ENCODE measurements at places on chromosomes 4 and X.
A peak's percentile ranks its signal among the peaks of the same experiment; 100 is the strongest.

DNA sequence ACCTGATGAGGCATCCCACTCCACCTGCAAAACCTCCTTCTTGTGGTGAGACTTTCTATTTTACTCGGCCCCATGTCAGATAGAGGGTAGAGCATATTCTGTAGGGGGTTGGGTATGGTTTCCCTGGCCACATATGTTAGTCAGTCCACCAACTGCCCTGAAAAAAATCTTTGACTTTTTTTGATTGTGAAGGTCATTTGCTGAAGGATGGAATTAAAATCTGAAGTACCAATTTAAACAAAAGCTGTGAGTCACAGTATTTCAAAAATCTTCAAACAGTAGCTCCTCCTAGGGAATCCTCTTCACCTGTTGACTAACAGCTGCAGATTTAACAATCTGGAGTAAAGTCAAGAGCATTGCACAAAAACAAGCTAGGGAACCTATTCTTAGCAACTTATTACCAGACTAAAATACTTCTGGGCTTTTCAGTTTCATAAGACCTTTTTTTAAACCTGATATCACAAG, 8.0 kb upstream of the CCDC110 start:
- no peak for DNase-seq

GRCh38 chrX:22135994-22136684, 104.0 kb downstream of the PHEX start:
- DNase-seq, result no peak

DNA sequence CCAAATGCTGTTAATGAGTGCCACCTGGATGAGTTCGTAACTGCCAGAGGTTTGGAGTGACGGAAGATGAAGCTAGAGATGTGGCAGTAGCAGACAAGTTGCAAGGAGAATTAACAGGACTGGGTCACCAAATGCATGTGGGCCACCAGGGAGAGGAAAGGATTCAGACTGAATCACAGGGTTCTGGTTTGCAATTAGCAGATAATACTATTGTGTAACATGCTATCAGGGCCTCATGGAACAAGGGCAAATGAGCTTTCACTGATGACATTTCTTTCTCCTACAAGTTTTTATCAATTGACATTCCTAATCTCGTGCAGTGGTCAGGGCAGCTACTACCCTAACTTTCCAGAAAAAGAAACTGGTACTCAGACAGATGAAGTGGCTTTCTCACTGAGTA, 21.4 kb downstream of the GAB3 start:
- no peak for DNase-seq

DNA sequence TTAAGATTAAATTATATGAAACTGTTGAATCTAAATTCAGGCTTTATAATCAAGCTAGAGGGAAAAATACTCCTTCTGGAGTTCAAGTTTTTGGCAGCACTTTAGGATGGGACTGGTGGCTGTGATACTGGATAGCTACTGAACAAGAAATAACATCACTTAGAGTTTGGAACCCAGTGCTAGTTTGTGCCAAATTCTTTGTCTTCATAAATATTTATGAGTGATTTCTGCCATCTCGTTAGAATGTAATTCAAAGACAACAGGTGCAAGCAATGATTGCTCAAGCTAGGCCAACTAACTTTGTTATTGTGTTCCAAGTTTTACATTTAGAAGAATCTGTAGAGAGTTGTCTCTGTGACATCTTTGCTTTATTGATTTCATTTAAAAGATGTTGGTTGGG, 417.9 kb downstream of the FAT4 start:
- no peak for DNase-seq

- no peak for DNase-seq
Measured at GRCh38 chrX:10851809-10852208, 231.4 kb upstream of the MID1 start.

DNA sequence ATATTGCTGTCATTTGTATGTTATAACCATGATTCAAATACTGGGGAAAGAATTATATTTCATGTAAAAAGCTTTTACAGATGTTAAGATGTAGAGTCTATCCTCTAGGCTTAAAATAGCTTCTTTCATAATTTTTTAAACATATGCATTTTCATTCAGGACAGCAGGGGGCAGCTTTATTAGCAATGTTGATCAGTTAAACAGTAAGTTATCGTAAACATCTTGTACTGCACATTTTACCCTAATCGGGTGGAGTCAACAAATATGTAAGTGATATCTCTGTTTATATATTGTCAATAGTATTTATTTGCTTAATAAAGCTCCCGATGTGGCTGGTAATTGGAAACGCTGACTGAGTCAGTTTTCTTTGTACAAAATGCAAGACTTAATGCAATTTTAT, 142.5 kb upstream of the MED14 start:
- no peak for DNase-seq

- DNase-seq, result no peak
Measured at GRCh38 chrX:78024349-78025059, 55.1 kb upstream of the PGAM4 start.

- DNase-seq, result no peak
Measured at GRCh38 chr4:7842384-7843279, 97.0 kb downstream of the AFAP1 start.

- no peak for DNase-seq
Measured at GRCh38 chr4:15238720-15239119, 189.1 kb upstream of the C1QTNF7 start.

DNA sequence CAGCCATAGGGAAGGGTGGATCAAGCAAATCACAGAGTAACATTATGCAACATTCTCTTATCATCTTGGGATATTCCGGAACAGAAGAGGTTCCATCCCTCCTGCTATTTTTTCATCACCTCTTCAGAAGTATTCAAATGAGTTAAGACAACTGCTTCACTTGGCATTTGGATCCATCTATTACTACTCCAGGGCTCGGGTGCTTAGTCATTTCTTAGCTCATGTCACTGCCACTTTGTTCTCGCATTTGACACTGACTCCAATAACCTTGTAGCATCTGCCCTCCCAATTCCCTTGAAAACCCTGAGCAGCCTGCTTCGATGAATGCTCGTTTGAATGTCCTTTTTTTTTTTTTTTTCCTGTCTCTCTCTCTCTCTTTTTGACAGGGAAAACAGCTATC, 114.9 kb downstream of the PPARGC1A start:
- DNase-seq, result no peak

- no peak for DNase-seq
Measured at GRCh38 chr4:28386776-28387175, 1526.1 kb downstream of the STIM2 start.

DNA sequence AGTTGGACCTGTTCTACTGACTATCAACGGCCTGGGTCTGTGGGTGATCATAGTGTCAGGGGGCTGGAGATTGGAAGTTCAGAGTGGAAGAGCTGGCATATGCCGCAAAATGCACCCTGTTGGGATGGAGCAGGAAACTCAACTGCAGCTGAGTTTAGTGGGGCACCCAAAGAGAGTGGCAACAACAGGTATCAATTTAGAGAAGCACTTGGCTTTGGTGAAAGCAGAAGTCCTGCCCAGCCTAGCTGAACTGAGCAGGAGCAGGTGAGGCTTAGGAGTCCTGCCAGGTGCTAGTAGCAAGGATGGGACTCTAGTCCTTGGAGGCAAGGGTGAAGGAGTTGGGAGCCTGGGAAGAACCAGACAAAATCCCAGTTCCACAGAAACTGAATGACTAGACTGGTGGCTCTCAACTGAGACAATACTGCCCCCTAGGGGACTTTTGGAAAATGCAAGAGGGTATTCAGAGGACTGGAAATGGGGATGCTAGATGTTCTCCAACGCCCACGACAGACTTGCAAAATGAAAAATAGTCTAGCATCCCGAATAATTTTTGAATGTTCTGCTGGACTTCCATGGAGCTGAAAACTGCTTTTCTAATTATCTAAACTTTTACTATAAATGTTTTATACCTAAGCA, 49.4 kb downstream of the RTL9 start:
- peak; percentile 1 for DNase-seq

GRCh38 chrX:74009041-74009440, 294.9 kb upstream of the ZCCHC13 start:
- no peak for DNase-seq

GRCh38 chr4:67371615-67372014, 173.7 kb downstream of the CENPC start:
- DNase-seq, result no peak

- no peak for DNase-seq
Measured at GRCh38 chr4:54395013-54395527, 166.0 kb downstream of the PDGFRA start.

GRCh38 chr4:104010722-104011121, 290.9 kb upstream of the TACR3 start:
- DNase-seq, result no peak

GRCh38 chr4:184785813-184786212, 40.0 kb downstream of the ACSL1 start:
- DNase-seq, result no peak

GRCh38 chr4:37422102-37422501, 177.6 kb downstream of the NWD2 start:
- no peak for DNase-seq

DNA sequence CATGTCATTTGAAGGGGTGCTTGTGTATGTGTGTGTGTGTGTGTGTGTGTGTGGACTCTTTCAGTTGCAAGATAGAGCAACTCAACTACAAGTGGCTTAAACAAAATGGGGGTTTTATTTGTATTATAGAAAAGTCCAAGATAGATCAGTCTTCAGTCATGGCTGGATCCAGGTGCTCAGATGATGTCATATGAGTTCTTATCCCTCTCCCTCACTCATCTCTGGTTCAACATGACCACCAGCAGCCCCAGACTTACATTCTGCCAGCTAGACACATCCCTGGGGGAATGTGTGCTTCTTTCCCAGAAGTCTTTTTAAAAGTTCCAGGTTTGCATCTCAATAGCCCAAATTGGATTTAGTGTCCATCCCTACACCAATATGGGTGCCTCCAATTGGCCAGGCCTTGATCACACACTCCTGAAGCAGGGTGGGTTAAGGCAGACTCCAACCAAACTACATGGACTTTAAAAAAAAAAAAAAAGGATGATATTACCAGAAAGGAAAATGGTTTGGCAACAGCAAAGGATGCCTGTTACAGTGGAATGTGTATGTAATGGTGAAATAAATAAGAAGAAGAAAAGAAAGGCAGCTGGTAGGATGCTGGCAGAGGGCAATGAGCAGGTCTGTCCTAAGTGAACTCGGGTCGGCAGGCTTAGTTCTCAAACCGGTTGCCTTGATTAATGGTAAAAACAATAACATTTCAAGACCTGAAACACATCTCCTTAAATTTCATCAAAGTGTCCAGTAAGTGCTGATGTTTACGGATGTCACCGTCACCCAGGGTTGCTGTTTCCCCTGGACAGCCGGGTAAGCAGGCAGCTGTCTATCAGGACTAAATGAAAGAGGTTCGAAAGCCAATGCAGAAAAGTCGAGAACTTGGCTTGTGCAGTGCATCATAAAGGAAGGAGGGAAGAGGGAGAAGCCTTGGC, 107.7 kb downstream of the SMIM20 start:
- no peak for DNase-seq

DNA sequence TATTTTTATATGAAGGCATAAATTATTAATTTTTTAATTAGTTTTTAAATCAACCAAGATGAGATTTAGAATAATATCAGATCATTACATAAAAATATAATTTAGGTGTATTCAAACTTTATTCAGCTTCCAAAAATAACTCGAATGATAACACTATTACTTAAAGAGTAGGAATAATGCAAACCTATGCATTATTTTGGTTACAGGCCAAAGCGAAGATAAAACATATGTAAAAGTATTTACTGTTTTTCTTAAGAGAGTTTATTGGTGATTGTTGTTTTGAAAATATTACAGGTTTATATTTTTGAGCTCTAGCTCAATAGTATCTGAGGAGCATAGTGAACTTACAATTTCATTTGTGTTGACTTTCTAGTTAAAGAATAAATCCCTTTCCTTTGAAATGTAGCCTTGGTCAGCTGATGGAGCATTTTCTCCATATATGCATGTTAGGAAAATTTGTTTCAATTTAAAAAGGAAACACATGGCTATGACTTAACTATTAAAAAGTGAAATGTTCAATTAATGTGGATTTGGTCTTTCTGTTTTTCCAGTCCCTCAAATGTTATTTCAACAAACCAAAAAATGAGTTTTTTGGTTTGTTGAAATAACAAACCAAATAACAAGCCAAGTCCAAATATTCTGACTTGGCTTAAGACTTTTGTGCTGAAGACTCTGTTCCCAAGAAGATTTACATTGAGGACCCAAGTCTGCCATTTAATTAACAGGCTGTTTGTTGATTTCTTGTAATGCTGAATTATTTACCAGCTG, 346.9 kb downstream of the ARHGAP24 start:
- DNase-seq, result no peak

GRCh38 chr4:157838366-157838765, 334.5 kb downstream of the GASK1B start:
- no peak for DNase-seq

DNA sequence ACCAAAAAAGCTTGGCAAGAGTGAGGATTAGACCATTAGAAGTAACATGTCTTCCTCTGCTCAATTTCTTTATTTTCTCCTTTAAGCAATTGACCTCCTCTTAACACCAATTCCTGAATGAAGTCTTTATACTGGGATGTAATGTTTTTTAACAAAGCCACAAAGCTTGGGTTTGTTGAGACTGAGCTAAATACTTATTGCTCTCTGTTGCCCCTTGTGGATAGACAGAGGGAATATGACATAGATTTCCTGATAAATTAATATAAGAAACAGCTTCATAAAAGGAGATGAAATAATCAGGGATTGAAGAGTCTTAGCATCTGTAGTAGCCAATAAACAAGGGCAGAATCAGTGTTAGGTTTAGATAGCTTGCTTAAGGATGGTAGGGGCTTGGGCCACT, 57.6 kb downstream of the CCDC160 start:
- no peak for DNase-seq

- DNase-seq, result no peak
Measured at GRCh38 chr4:186724864-186725468, 1.3 kb upstream of the FAT1 start.

DNA sequence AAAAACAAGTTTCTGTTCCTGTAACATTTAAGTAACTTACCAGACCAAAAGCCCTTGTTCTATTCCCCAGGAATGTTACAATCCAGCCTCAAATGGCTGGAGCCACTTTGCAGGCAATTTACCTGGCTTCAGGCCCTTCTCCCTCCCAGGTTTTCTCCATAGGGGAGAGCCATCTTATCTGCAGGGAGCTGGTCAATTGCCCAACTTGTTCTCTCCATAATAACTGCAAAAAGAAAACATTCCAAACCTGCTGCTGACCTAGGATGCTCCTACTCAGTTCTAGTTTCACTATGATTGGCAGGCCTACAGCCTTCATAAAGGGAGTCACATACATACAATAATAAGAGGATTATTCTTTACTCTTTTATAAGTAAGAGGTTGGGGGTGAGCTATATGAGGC, 670.7 kb downstream of the PCDH7 start:
- DNase-seq, result no peak

DNA sequence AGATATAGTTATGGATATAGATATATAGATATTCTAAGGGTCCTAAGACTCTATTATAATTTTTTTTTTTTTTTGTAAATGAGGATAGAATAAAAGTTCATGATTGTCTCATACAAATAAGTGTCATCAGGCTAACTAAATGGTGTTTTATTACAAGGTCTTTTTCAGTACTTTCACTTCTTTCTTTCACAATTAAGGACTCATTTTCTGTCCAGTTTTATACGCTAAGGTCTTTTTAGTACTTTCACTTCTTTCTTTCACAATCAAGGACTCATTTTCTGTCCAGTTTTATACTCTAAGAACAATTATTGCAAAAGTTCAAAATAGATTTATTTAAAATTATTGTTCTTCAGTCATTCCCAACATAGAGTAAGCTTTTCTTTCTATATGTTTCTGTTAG, 32.7 kb downstream of the RUFY3 start:
- DNase-seq, result no peak

- DNase-seq, result no peak
Measured at GRCh38 chr4:16853640-16854039, 44.8 kb downstream of the LDB2 start.

Data from caudate nucleus (tissue), 63 donors.